ENCODE measurements at places on chromosomes 12 and 14. TPM values are rescaled to one million over a fixed set of nuclear protein-coding genes. Genes with fewer than 3 reads are reported as not detected.

PPM1A gene
- 57.1 TPM for total RNA-seq

BEGAIN gene
- total RNA-seq = 4.2 TPM

ASB2 gene
- total RNA-seq = 118 TPM

IL31 gene
- total RNA-seq = not detected

PROX2 gene
- total RNA-seq = not detected

TMEM63C gene
- total RNA-seq = 0.13 TPM

OTOGL gene
- 0.47 TPM for total RNA-seq

CCDC184 gene
- not detected for total RNA-seq

ENDOU gene
- 0.47 TPM for total RNA-seq

FAM181A gene
- not detected for total RNA-seq

ITGA5 gene
- total RNA-seq = 141 TPM

DCN gene
- 1,716 TPM for total RNA-seq

TAS2R7 gene
- total RNA-seq = not detected

PLCZ1 gene
- total RNA-seq = not detected

KRT3 gene
- not detected for total RNA-seq

ACSS3 gene
- 6.8 TPM for total RNA-seq

TMEM229B gene
- 3.9 TPM for total RNA-seq

ANKRD52 gene
- 15.0 TPM for total RNA-seq

NUAK1 gene
- total RNA-seq = 9.5 TPM

NKX2-1 gene
- not detected for total RNA-seq

KLRD1 gene
- 0.77 TPM for total RNA-seq

GPR137C gene
- 0.23 TPM for total RNA-seq

GLIPR1 gene
- total RNA-seq = 29.8 TPM

ACYP1 gene
- 20.8 TPM for total RNA-seq

MMP17 gene
- 2.0 TPM for total RNA-seq

PLEKHD1 gene
- not detected for total RNA-seq

THTPA gene
- 17.9 TPM for total RNA-seq

FOXG1 gene
- total RNA-seq = not detected

GPR132 gene
- total RNA-seq = 3.2 TPM

KIF5A gene
- 4.7 TPM for total RNA-seq

GALNT4 gene
- total RNA-seq = 10.8 TPM

CELA1 gene
- not detected for total RNA-seq

SAMD15 gene
- total RNA-seq = 0.20 TPM

All from gastroesophageal sphincter (tissue), 4 donors.